MM.1S (cell line): ENCODE measurements at places on chromosomes 13 and 19.

- no peak for DNase-seq
These were observed 1005.1 kb downstream of the PCDH9 start for GRCh38 chr13:66225072-66225471.

DNA sequence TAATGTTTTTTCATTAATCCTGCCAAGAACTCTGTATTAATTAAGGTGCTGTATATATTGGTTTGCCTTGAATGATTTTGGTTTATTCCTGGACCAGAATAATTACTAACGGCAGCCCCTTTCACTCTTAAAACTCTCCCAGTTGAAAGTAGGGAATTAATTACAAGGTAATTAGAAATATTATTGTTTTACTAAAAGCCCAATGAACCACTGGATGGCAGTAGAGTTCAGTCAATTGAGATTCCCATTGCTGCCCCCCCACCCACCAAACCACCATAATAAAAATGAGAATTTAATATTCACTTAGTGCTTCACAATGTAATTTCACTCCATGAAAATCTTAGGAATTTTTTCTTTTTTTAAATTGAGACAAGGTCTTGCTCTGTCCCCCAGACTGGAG is 13.7 kb downstream of the WBP4 start:
- peak; percentile 21 for DNase-seq

- DNase-seq = no peak
These were observed 1423.8 kb upstream of the MIR17HG start for GRCh38 chr13:89923736-89924135.

- no peak for DNase-seq
These were observed 341.8 kb downstream of the FGF9 start for GRCh38 chr13:22012686-22013085.

- no peak for DNase-seq
These were observed 12.7 kb downstream of the SMIM24 start for GRCh38 chr19:3467437-3468198.

GRCh38 chr19:35212241-35212640 is 16.3 kb downstream of the FAM187B start:
- no peak for DNase-seq

- no peak for DNase-seq
These were observed 21.5 kb downstream of the COLGALT1 start for GRCh38 chr19:17576758-17577456.

- DNase-seq = no peak
These were observed 23.4 kb downstream of the TMEM255B start for GRCh38 chr13:113782472-113782871.

DNA sequence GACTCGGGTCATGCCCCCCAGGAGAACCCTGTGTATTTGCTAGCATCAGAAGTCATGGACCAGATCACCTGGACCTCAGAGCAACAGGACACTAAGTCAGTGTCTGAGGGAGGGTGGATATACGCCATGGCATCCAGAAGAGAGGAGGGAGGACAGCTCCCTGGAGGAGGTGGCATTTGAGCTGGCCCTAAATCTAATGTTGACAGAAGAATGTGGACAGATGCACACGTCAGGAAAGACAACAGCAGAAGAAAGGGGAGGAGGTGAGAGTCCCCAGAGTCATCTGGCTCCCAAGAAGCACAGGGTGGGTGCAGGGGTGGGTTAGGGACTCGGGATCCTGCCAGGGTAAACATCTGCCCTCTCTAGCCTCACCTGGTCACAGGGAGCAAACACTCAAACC is 24.5 kb upstream of the CCNE1 start:
- no peak for DNase-seq

DNA sequence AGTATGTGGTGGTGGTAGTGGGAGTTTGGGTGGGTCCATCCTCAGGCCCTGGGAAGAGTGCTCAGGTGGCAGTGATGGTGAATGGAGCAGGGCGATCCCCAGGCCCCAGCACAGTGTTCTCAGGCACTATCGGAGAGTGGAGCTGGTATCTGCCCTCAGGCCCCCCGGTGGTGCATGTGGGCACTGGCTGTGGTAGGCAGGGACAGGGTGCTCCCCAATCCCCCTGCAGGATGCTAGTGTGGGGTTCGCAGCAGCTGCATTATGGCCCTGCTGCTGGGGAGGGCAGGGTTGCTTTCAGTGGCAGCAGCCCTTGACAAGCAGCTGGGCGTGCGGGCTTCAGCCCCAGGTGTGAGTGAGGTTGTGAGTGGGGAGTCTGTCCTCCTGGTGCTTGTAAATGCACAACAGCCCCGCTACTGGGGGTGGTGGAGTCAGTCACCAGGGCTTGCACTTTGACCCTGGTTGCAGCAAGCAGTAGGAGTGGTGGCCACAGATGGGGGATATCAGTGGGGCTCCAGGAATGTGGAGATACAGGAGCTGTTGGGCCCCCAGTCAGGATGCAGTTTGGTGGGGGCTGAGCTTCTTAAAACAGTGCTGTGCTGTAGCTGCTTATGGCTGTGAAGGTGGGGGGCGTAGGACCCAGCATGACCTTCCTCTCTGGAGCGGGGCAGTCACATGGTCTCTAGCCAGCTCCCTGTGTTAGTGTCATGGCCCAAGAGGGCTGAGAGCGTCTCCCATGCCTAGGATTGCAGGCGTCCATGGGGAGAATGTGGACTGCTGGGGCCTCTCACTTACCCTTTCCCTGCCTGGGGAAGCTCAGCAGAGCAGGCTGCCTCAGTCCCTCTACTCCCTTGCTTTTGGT is 38.7 kb upstream of the ARHGEF7 start:
- no peak for DNase-seq

DNA sequence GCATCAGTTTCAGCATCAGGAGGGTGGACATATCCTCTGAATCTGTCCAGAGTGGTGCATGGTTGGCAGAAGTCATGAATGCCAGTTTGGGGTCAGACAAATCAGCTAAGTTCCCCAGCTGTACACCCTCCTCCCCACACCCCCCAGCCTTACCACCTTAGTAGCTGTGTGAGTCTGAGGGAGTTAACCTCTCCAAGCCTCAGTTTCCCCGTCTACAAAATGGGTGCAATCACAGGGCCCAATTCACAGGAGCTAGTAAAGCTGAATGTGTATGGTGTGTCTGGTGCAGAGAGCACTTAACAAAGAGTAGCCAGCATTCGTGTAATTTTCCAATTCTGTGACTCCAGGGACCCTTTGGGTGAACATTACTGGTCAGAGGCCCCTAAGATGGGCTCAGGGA is 13.4 kb upstream of the ZNF358 start:
- no peak for DNase-seq

- DNase-seq = no peak
These were observed 162.7 kb downstream of the TBC1D4 start for GRCh38 chr13:75319254-75319653.

DNA sequence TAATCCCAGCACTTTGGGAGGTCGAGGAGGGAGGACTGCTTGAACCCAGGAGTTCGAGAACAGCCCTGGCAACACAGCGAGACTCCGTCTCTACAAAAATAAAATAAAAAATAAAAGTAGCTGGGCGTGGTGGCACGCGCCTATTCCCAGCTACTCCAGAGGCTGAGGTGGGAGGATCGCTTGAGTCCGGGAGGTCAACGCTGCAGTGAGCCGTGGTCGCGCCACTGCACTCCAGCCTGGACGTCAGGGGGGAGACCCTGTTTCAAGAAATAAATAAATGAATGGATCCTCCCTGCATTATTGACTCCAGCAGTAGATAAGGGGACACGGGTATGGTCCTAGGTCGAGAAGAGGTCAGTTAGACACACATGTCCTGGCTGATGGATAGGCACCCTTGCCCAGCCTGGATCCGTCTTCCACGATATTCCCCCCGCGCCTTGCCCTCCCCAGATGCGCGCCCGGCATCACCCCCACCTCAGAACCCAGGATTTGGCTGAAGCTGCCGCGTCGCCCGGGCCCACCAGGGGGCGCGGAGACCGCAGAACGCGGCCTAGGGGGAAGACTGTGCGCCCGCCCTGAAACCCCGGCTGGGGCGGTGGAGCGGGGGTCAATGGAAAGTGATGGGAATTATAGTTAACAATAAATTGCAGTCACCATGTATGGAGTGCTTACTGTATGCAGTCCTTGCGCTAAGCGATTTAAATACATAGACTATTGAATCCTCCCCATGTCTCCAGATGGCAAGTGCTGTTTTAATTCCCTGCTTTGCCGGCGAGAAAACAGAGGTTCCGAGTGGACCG is 2.1 kb upstream of the HOOK2 start:
- peak; percentile 72 for DNase-seq

- DNase-seq = peak; percentile 52
These were observed 12.7 kb downstream of the LAIR1 start for GRCh38 chr19:54352041-54352440.

DNA sequence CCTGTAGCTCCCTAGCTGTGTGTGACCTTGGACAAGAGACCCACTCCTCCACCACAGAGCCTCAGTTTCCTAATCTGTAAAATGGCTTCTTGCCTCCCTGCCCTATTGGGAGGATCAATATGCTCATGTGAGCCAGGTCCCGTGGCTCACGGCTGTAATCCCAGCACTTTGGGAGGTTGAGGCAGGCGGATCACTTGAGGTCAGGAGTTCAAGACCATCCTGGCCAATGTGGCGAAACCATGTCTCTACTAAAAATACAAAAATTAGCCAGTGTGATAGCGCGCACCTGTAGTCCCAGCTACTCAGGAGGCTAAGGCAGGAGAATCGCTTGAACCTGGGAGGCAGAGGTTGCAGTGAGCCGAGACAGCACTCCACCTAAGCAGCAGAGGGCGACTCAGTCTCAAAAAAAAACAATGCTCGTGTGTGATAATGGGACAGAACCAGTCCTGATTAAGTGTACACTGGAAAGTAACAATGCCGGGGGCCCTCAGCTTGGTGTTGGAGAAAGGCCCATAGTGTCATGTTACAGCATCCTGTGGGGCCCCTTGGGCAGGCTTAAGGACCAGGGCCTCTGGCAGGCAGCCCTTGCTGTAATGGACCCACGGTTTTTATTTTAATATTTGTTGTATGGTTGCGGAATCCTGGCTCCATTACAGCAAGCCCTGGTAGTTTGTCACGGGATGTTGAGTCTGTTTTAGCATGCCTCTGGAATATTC is 6.8 kb downstream of the RPS11 start:
- DNase-seq = peak; percentile 58

- DNase-seq = no peak
These were observed 70.4 kb downstream of the ARHGAP35 start for GRCh38 chr19:46931202-46931601.

- no peak for DNase-seq
These were observed 18.1 kb upstream of the ZFP82 start for GRCh38 chr19:36436531-36436930.

DNA sequence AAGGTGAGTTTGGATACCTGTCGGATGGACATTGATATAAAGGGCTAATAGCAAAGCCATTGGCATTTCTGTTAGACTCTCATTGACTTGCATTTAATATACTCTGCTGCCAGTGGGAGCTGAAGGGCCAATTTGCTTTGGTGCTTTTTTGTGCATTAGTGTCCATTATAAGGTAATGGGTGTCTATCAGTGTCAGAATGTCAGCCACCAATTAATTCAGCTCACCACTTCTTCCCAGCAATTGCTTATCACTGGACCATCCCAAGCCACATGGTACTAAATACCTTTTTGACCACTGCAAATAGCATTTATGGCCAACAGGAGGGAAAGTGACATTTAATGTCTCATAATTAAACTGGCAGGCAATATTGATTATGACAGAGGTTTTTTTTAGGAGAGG is 317.8 kb downstream of the TEX29 start:
- no peak for DNase-seq

- no peak for DNase-seq
These were observed 19.4 kb downstream of the DYRK1B start for GRCh38 chr19:39814595-39814994.

DNA sequence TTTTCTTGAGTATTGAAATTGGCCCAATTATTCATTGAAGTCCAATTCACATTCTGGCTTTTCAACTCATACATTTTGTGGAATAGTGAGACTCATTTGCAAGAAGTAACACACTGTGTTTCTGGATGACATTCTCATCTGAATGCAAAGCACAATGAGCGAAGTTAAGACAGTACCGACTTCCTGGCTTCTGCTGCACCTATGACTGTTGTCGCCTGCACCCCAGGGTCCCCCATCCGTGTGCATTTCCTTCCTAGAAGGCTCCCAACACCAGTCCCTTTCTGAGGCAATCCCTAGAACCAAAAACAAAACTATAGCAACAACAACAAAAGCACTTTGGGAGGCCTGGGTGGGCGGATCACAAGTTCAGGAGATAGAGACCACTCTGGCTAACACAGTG is 183.3 kb downstream of the SHISA2 start:
- no peak for DNase-seq

GRCh38 chr13:72495681-72496080 is 231.7 kb downstream of the MZT1 start:
- no peak for DNase-seq

- no peak for DNase-seq
These were observed 55.8 kb downstream of the ZNF93 start for GRCh38 chr19:19956434-19957075.

- DNase-seq = peak; percentile 78
These were observed 130.5 kb downstream of the PAN3 start for GRCh38 chr13:28268800-28269223.

- no peak for DNase-seq
These were observed 849.7 kb downstream of the UQCRFS1 start for GRCh38 chr19:28363254-28363653.

DNA sequence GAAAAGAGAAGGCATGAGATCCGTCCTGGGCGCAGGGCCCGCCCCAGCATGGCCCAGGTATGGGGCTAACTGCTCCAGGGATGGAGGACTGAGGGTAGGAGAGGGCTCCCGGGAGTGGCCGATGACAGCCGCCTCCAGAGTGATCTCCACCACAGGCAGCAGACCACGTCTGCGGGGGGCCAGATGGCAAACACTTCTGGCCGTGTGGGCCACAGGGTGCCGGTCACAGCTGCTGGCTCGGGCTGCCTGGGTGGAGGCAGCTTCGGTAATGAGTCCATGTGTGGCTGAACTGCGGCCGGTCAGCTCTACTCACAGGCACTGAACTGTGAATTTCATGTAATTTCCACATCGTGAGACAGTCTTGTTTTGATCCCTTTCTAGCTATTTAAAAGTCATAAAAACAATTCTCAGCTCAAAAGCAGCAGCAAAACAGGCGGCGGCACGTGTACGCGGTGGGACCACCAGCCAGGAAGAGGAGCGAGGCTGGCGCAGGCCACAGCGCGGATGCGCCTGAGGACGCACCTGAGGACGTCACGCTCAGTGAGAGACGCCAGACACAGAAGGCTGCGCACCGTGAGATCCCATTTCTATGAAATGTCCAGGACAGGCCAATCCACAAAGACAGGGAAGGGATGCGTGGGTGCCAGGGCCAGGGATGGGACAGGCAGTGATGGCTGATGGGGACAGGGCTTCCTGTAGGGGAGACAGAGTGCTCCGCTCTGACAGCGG is 4.0 kb downstream of the LSM7 start:
- DNase-seq = no peak

DNA sequence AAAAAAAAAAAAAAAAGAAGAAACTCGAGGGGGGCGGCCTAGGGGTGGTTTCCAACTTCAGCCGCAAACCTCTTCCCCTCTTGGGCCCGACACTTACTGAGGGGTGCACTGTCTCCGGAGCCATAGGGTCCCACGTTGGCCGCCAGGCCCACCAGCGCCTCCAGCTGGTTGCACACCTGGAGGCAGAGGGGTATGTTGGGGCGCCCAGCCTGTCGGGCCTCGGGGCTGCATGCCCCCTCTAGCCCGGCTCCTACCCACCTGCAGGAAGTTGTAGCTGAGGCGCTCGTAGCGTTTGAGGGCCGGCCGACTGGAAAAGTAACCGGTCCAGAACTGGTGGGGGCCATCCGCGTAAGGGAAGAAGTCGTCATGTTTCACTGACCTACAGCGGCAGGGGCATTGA is 8.6 kb downstream of the MAN2B1 start:
- DNase-seq = no peak

- no peak for DNase-seq
These were observed 70.8 kb upstream of the GPR12 start for GRCh38 chr13:26831336-26831908.

- no peak for DNase-seq
These were observed 1191.4 kb downstream of the UQCRFS1 start for GRCh38 chr19:28021259-28022185.

GRCh38 chr13:99199541-99200431 is 868 bp upstream of the UBAC2 start:
- no peak for DNase-seq
